ENCODE measurements at places on chromosomes 7 and 10.

DNA sequence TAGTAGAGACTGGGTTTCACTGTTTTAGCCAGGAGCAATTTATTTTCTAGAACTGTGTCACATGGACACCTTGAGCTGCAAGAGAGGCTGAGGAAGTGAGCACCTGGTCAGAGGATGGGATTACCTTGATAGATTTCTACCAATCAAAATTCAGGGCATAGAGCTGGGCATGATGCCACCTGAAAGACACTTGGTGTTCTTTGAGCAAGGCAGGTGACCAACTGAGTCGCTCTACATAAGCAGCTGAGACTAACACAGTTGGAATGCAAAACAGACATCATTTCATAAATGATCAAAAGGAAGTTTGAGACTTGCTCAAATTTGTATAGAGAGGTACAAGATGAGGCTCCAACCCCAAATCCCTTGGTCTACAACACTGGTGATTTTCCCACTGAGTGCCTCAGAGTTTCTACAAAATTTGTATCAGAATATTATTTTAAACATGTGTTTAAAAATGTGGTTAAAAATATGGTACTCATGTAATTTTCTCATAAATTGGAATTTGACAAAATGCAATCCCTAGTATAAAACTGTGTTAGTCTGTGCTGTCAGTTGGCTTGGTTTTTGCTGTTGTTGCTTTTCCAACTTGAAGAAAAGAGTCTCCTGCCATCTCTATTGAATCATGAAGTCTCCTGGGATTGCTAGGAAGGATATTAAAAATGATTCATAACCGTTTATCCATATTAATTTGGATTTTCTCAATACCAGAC lies 156.4 kb upstream of the MDFIC start:
- DNase-seq, result no peak

GRCh38 chr10:54800741-54801421 lies at the start of gene PCDH15:
Gene PCDH15 (minus strand): TSS chr10:54801231. CDS start chr10:54664262, 136,969 bp downstream.
- DNase-seq, result peak; percentile 48

DNA sequence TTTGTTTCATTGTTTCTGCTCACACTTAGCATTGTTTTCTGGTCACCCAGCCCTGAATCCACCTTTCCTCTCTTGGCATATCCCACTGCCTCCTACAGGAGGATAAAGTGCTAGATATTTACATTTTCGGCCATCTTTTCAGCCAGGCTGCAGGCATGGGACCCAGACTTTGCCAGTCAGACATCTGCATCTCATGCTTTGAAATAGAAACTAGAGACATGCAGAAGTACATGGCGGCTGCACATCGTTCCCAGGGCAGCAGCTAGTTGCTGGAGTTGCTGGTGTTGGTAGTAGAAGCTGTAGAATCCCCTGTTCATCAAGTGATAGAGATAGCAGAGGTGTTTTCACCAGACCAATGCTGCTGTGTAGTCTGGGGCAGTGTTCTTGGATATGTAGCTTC lies 18.7 kb downstream of the STAMBPL1 start:
- DNase-seq, result no peak

- DNase-seq, result peak; percentile 51
Measured at GRCh38 chr10:28661035-28661434, 16.3 kb upstream of the BAMBI start.

DNA sequence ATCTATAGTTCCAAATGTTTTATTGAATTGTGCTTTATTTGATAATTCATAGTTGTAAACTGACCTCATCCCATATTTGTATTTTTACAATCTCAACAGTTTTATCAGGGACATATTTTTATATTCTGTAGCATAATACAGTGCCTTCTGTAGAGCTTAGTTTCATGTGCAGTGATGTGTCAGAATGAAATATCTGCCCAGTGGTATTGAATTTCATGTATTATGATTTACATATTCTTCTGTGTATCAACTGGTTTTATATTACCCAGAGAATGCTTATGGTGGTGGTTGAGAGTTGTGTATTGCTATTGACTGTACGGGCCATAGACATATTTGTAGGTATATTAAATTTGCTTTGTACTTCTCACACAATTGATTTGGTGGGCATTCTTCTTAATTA lies 89.9 kb downstream of the KAT6B start:
- no peak for DNase-seq

GRCh38 chr7:31997423-31997822 lies 72.8 kb downstream of the PDE1C start:
- DNase-seq, result no peak

GRCh38 chr7:134602881-134603451 lies 43.7 kb upstream of the BPGM start:
- DNase-seq, result no peak

DNA sequence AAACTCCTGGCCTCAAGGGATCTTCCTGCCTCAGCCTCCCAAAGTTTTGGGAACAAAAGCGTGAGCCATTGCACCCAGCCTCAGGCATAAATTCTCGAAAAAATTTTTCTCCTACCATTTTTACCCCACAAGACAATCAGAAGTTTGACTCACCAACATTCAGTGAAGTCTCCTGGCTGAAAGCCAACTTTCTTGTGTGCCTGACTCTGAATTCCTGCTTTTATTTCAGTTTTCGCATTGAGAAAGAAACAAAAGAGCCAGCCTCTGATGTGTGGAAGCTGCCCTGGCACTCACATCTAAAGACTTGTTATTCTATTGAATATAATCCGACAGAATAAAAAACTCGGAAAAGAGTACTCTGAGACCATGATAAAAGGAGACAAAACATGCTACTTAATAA lies 402.9 kb downstream of the MAGI2 start:
- DNase-seq, result no peak

- DNase-seq, result no peak
Measured at GRCh38 chr7:6675807-6676405, 30.8 kb downstream of the ZNF12 start.

GRCh38 chr7:30739691-30740090 lies 12.2 kb upstream of the INMT start:
- no peak for DNase-seq

DNA sequence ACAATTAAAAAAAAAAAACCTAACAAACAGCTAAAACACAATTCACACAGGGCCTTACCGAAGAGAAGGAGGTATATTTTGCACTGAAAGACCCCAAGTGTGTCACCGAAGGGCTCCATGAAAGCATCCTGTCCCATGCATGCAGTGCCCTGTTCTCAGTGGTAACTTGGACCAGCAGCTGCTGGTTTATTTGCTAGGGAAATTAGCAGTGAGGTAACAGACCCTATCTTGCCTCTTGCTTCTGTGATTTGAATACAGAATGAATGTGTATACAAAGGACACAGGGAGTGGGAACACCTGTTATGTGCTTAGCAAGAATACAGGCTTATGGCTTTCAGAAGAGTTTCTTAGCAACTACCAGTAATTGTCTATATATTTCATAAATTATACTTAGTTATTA lies at the start of gene HEPACAM2:
HEPACAM2 (minus strand) TSS at position 160 of the 400 bp plus-strand sequence.
- DNase-seq, result no peak

GRCh38 chr10:19256331-19256730 lies 207.7 kb downstream of the MALRD1 start:
- DNase-seq, result no peak

GRCh38 chr10:27252267-27253000 lies 11.8 kb upstream of the ACBD5 start:
- peak; percentile 67 for DNase-seq

- DNase-seq, result no peak
Measured at GRCh38 chr10:68346774-68347173, 14.0 kb upstream of the PBLD start.

GRCh38 chr10:29804025-29804852 lies 169.5 kb upstream of the SVIL start:
- DNase-seq, result peak; percentile 37

DNA sequence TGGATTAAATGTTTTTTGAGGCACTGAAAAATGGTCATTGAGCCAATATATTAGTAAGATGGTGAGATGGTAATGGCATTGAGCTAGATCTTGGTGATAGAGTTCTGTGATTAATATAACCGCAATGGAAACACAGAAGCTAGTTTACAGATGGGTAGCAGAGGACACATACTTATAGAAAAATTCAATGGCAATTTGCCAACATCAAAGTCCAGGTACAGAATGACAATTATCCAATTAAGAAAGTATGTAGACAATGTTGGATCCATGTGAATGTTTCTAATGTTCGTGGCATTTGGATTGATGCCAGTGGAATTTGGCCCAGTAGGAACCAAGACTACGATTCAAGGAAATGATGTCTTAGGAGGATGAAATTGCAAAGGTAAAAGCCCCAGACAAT lies 187.8 kb downstream of the GNAT3 start:
- peak; percentile 47 for DNase-seq
